ENCODE measurements at places on chromosomes 4 and X.
A peak's percentile ranks its signal among the peaks of the same experiment; 100 is the strongest.

DNA sequence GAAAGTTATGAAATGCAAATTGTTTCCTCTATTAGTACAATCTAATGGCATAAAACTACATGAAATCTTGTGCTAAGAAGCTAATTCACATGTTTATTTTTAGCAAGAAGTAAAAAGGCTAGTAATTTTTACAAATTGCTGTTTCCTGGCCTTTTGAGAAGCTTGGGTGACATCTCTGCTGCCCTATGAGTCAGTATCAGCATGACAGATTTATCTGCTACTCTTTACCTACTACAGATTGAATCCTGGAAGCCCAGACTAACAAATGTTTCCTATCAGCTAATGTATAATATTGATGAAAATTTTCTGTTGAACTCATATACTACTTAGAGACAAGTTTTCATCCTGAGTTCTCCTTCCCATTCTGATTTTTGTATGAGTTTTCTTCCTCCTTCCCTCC lies 232.4 kb downstream of the DCTD start:
- no peak for DNase-seq

DNA sequence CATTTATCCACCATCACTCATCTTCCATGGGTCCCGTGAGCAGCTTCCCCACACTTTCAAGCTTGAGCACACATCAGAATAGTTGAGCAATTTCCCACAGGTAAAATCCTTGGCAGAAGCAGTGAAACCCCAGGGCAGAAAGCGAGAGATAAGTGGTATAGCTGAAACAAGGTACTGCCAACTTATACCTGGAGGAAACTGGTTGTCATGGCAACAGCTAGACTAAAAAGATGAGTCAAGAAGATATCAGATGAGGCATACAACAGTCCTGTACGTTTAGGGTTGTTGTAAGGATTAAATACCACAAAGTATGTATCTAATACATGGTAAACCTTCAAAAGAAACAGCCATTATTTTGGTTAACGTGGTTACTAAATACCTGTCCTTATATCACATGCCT lies 66.9 kb upstream of the PHOX2B start:
- no peak for DNase-seq

GRCh38 chrX:24838629-24839028 lies 144.9 kb downstream of the POLA1 start:
- DNase-seq = no peak

- DNase-seq = no peak
Observed at GRCh38 chr4:161555689-161556660, 607.8 kb downstream of the FSTL5 start.

DNA sequence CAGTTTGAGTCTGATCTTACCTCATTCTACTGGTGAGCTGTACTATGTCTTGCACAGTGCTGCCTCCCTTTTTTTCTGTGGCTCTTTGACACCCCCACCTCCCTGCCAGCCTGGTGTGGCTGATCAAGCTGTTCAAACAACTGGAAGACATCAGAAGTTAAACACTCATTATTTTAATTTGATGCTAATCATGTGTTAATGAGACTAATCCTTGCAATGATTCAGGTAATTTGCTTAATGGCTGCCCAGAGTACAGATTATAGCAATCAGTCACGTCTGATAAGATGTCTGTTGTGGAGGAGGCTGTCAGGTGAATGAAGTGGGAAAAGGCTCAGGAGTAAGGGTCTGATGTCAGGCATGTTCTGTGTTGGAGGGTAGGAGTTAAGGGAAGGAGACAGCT lies 87.4 kb upstream of the GK2 start:
- DNase-seq = no peak

GRCh38 chr4:36573441-36573840 lies 292.0 kb downstream of the DTHD1 start:
- DNase-seq = no peak

- DNase-seq = peak; percentile 95
Observed at GRCh38 chr4:80184053-80184824, 13.1 kb upstream of the PRDM8 start.

DNA sequence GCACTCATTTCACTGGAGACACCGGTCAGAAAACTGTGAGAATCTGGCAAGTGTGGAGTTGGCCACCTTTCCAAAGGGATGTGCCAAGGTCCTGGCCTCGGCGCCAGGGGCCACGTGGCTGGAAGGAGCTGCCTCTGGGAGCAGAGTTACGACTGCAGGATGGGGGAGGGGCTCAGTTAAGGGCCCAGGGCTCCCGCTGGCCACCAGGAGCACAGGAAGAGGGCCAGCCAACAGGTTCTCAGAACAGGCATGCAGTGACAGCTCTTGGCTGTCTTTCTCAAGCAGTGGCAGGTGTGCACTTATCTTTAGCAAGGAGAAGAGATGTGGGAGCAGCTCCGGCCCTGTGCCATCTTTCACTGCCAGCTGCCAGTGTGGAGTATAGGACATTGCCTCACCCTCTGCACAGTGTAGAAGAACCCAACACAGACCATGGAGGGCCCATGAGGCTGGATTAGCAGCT lies 115.9 kb upstream of the RBPJ start:
- DNase-seq = peak; percentile 63

GRCh38 chr4:3452376-3452775 lies 10.6 kb downstream of the HGFAC start:
- DNase-seq = no peak

DNA sequence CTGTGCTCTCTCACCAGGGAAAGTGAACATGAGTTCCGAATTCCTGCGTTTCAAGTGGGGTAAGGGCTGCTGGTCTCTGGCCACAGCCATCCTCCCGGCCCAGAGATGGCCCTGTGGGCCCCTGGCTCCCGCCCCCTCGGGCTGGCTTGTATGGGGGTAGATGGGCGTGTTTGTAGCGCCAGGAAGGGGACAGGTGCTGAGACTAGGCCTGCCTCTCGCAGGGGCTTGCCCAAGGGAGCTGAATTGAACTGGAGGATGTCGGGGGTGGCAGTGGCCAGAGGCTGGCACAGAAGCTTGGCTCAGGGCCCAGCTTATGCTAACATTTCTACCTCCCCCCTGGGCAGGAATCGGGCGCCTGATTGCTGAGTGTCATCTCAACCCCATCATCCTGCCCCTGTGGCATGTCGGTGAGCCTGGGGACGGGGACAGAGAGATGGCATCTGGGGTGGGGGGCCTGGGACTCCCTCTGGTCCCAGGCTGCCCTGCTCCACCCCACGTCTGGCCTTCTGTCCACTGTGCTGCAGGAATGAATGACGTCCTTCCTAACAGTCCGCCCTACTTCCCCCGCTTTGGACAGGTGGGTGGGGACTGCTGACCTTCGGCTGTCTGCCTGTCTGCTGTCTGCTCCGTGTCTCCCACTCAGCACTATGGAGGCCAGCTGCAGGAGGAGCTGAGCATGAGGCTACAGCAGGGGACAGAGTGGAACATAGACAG lies 8.5 kb downstream of the TAFAZZIN start:
- DNase-seq = no peak

GRCh38 chr4:5433196-5433595 lies 275.2 kb downstream of the EVC2 start:
- DNase-seq = no peak

DNA sequence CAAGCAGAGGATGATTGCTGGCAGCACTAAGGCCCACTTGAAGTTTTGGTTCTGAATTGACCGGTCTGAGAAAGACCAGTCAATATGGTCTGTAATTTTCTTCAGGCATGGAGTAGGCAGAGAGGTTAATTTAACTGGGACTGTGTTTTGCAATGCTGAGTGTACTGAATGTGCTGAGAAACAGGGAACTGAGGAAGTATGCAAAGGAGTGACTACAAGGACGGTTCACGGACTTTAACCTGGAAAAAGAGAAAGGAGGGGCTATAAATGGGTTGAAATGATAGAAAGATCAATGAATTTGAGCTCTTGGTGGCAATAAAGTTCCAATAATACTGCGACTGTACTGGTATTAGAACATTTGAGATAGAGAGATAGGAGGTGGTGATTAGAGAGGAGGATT lies 84.5 kb downstream of the MAGEB17 start:
- no peak for DNase-seq

GRCh38 chrX:39599339-39599738 lies 498.4 kb downstream of the BCOR start:
- DNase-seq = no peak

- DNase-seq = no peak
Observed at GRCh38 chrX:28649541-28649940, 62.3 kb downstream of the IL1RAPL1 start.

DNA sequence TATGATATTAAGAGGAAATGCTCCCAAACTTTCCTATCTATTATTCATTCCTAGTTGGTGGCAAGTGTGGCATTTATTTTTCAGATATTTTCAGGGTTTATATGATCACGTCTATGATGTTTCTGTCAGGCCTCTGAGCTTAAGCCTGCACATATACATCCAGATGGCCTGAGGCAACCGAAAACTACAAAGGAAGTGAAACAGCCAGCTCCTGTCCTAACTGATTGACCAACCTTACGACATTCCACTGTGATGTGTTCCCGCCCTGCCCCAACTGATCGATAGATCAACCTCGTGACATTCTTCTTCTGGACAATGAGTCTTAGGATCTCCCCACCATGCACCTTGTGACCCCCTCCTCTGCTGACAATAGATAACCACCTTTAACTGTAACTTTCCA lies 67.6 kb upstream of the CTSO start:
- DNase-seq = no peak

All from Right ventricle myocardium inferior (tissue), 1 donor.